Spleen (tissue), 13 donors: ENCODE measurements at places on chromosomes 13 and 19. TPM values are rescaled to one million over a fixed set of nuclear protein-coding genes. Genes with fewer than 3 reads are reported as not detected.
A peak's percentile ranks its signal among the peaks of the same experiment; 100 is the strongest.

Gene RDH8
- not detected for total RNA-seq

Gene C13orf42
- 0.43 TPM for total RNA-seq

Gene TFDP1
- total RNA-seq: 49.9 TPM

Gene NEK5
- 0.10 TPM for total RNA-seq

Gene ZNF317
- total RNA-seq: 43.8 TPM

Gene IGLON5
- not detected for total RNA-seq

Gene ASPDH
- total RNA-seq: not detected

DNA sequence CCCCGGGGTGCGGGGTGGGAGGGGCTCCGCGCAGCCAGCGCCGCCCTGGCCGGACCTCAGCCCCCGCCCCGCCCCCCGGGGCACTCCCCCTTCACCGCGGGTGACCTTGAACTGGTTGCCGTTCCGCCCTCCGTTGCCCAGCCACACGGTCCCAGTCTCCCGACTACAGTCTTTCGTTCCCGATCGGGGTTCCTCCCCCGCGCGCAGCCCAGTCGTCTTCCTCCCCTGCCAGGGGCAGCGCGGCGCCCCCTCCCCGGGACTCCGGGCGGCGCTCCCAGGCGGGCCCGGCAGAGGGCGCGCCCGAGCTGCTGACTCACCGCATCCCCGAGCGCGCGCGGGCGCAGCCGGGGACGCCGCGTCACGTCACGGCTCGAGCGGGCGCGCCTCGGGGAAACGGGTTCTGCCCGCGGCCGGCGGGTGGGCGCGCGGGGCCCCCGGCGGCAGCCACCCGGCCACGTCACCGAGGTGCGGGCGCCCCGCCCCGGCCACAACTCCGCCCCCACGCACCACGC lies 459 bp downstream of the MIDN start:
- H3K4me3 ChIP-seq: peak overlapping the region; percentile 99
- H3K36me3 ChIP-seq: peaks cover 29% of the 10 kb centered on the region
- DNase-seq: peak; percentile 96

DNA sequence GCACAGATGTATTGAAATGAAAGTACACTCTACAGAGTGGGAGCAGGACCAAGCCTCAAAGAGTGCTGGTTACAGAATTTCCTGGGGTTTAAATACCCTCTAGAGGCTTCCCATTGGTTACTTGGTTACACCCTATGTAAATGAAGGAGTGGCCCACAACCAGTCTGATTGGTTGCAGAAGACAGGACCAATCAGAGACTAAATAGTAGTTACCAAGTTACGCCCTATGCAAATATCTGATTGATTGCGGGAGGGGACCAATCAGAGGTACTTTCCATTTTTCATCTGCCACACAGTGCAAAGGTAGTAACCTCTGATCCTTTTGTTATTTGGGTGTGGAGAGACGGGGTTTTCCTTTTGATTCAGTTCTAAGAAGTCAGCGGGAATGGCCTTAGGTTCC lies 5.5 kb upstream of the ZFP82 start:
- H3K27ac ChIP-seq: no peak overlapping the region
- DNase-seq: no peak
- H3K4me1 ChIP-seq: no peaks in the 10 kb centered on the region

GRCh38 chr19:46521241-46521868 lies 25.7 kb upstream of the PNMA8B start:
- H3K4me3 ChIP-seq: no peak overlapping the region
- no peak overlapping the region for H3K27ac ChIP-seq
- peaks cover 7% of the 10 kb centered on the region for H3K4me1 ChIP-seq
- no peaks in the 10 kb centered on the region for H3K27me3 ChIP-seq
- no peak for DNase-seq

DNA sequence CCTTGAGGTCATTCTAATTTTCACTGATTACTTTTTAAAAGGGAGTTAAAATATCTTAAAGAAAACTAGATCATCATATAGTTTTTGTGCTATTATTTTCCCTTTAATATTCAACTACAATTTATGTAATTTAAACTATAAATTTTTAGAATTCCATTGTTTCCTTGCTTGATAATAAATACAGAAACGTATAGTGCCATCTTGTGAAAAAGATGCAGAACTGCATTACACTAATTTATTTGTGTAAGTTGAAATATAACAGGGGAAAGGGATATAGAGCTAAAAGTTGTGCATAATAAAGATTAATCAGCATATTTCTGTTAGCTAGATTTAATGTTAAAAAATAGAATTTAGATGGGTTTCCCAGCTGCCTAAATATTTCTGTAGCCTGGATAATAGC lies 61.5 kb upstream of the TDRD3 start:
- no peak overlapping the region for H3K4me3 ChIP-seq
- no peaks in the 10 kb centered on the region for H3K36me3 ChIP-seq
- DNase-seq: no peak
- H3K4me1 ChIP-seq: no peaks in the 10 kb centered on the region

GRCh38 chr19:15367439-15367838 lies 12.1 kb downstream of the AKAP8 start:
- H3K27ac ChIP-seq: peak overlapping the region; percentile 60
- no peak overlapping the region for H3K4me3 ChIP-seq
- DNase-seq: no peak

- H3K27ac ChIP-seq: no peak overlapping the region
- no peaks in the 10 kb centered on the region for H3K27me3 ChIP-seq
- no peaks in the 10 kb centered on the region for H3K36me3 ChIP-seq
- no peaks in the 10 kb centered on the region for H3K4me1 ChIP-seq
- no peak overlapping the region for H3K4me3 ChIP-seq
- no peak for DNase-seq
Observed at GRCh38 chr13:108967371-108967770, 338.0 kb downstream of the MYO16 start.

- H3K27me3 ChIP-seq: no peaks in the 10 kb centered on the region
- H3K4me3 ChIP-seq: peak overlapping the region; percentile 65
- no peaks in the 10 kb centered on the region for H3K36me3 ChIP-seq
- H3K4me1 ChIP-seq: peaks cover 6% of the 10 kb centered on the region
Observed at GRCh38 chr13:60164234-60164889, 634 bp upstream of the DIAPH3 start.

- H3K27me3 ChIP-seq: no peaks in the 10 kb centered on the region
- H3K4me1 ChIP-seq: peaks cover 32% of the 10 kb centered on the region
- DNase-seq: no peak
- no peaks in the 10 kb centered on the region for H3K36me3 ChIP-seq
Observed at GRCh38 chr19:17235971-17236777, 9.5 kb downstream of the NR2F6 start.

- H3K27ac ChIP-seq: peak within 1 kb of the TSS; percentile 81
- DNase-seq: no peak
- peaks cover 36% of the 10 kb centered on the region for H3K4me1 ChIP-seq
- no peaks in the 10 kb centered on the region for H3K27me3 ChIP-seq
- no peaks in the 10 kb centered on the region for H3K36me3 ChIP-seq
Observed at GRCh38 chr19:49581007-49581508, at the start of gene PRRG2. Gene PRRG2 (plus strand): TSS chr19:49581316. CDS start chr19:49583220, 1,904 bp downstream.

DNA sequence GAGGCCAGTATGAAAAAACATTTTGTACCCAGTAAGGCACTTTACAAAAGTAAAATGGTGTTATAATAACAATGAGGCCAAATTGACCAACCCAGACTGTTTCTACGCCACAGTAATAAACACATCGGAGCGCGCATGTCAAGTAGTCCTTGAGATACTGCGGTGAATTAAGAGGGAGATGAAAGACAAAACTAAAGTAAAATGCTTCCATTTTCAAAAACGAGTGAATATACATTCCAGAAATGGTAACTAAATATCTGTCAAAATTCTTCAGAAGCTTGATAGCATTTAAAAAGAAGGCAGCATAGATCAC lies 19.0 kb downstream of the N4BP2L1 start:
- H3K4me3 ChIP-seq: no peak overlapping the region
- no peak overlapping the region for H3K27ac ChIP-seq
- H3K4me1 ChIP-seq: peaks cover 6% of the 10 kb centered on the region
- DNase-seq: no peak
- H3K36me3 ChIP-seq: peaks cover 50% of the 10 kb centered on the region

DNA sequence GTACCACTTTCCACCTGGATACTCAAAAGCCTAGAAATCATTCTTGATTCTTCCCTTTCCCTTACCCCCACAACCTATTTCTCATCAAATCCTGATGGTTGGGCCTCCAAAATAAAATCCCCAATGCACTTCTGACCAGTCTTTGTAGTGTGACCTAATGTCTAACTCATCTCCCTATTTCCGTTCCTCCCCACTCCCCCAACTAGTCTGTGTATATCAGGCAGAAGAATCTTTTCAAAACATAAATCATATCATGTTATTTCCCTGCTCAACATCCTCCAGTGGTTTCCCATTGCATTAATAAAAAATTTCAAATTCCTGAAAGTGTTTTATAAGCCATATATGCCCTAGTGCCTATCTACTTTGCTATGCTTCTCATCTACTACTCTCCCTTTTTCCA lies 17.7 kb downstream of the CCDC122 start:
- no peak overlapping the region for H3K4me3 ChIP-seq
- no peaks in the 10 kb centered on the region for H3K4me1 ChIP-seq
- no peaks in the 10 kb centered on the region for H3K36me3 ChIP-seq
- DNase-seq: no peak

- H3K36me3 ChIP-seq: peaks cover 21% of the 10 kb centered on the region
- peak; percentile 78 for DNase-seq
Observed at GRCh38 chr19:38878575-38879399, 712 bp upstream of the RINL start.

- no peak overlapping the region for H3K4me3 ChIP-seq
- DNase-seq: no peak
- peak overlapping the region; percentile 96 for H3K27ac ChIP-seq
Observed at GRCh38 chr13:113493315-113493951, 2.9 kb upstream of the DCUN1D2 start.
